Fibroblast of lung (primary cell): ENCODE measurements at places on chromosomes 6 and 20. TPM values are rescaled to one million over a fixed set of nuclear protein-coding genes. Genes with fewer than 3 reads are reported as not detected.

ALDH5A1 gene
- polyA plus RNA-seq: 0.11 and 0.23 TPM in 2 replicates

RALGAPA2 gene
- 1.2 and 1.8 TPM in 2 replicates for polyA plus RNA-seq

SNAP91 gene
- polyA plus RNA-seq: 0.02 TPM in 2 replicates

DNA sequence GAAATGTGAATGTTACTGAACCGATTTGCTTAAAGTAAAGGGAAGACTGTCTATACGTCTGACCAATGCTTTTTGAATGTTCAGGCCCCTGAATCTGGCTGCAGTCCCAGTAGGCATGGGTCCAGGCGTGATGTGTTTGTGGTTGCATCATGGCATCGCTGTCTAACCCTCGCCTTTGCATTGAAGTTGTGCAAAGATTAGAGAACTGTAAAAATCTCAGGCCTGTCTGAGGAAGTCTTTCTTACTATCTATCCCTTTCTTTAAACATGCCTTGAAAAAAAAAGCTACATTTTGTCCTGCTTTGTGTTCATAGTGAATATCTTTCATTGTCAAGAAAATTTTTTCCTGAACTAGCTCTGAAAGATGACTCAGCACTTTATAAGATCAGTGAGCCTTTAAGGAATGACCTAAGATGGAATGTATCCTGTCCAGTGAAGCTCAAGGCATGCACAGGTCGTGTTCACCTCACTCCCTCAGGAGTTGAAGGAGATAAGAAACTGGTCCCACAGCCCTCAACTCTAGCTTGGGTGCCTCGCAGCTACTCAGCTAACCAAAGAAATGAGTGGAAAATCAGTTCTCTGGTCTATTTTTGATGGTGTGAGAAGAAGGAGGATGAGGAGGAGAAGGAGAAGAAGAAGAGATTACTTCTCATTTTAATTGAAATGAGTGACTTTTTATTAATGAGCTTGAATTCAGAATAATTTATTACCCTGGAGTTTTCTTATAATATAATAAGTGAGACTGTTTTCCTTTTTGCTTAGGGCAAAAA is 48.6 kb downstream of the TPD52L1 start:
- peak; percentile 97 for DNase-seq

FERMT1 gene
- 4.6 and 8.1 TPM in 2 replicates for polyA plus RNA-seq

DNA sequence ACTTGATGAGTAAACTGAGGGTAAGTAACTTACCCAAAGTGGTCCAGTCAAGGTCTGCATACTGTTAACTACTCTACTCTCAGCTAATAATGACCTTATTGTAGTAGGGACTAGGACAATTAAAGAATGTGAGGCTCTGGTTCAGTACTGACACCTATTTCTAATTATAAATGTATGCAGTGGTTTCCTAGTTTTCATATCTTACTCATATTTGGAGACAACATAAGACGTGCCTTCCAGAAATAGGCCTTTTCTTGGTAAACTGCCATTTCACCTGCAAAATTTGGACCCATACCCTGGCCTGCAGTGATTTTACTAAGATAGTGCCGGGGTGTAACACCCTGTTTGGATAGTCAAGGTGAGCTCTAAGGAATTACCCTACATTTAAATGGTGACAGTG is 24.7 kb downstream of the GJA1 start:
- DNase-seq: no peak

GRCh38 chr6:134577998-134578397 is 260.1 kb upstream of the SGK1 start:
- peak; percentile 4 for DNase-seq

CTAGE9 gene
- not detected in 2 replicates for polyA plus RNA-seq

SLC17A1 gene
- polyA plus RNA-seq: not detected in 2 replicates

DNA sequence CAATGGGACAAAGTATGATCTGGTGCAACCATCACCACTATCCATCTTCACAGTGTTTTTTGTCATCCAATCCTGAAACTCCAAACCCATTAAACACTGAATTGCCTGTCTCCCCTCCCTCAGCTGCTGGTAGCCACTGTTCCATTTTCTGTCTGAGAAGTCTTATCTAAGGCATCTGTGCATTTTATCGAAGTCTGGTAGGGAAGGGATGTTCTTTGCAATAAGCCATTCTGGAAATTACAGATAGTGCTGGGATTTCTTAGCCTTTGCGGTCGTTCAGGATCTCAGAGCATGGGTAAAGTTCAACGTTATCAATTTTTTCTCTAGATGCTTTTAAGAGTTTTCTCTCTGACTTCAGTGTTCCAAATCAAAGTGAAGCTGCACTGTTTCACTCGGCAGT is 24.1 kb downstream of the KIF25 start:
- DNase-seq: no peak

- DNase-seq: no peak
These were observed 43.3 kb downstream of the DUSP22 start for GRCh38 chr6:335572-335971.

- no peak for DNase-seq
These were observed 117.5 kb downstream of the RIN2 start for GRCh38 chr20:19875376-19876221.

DNA sequence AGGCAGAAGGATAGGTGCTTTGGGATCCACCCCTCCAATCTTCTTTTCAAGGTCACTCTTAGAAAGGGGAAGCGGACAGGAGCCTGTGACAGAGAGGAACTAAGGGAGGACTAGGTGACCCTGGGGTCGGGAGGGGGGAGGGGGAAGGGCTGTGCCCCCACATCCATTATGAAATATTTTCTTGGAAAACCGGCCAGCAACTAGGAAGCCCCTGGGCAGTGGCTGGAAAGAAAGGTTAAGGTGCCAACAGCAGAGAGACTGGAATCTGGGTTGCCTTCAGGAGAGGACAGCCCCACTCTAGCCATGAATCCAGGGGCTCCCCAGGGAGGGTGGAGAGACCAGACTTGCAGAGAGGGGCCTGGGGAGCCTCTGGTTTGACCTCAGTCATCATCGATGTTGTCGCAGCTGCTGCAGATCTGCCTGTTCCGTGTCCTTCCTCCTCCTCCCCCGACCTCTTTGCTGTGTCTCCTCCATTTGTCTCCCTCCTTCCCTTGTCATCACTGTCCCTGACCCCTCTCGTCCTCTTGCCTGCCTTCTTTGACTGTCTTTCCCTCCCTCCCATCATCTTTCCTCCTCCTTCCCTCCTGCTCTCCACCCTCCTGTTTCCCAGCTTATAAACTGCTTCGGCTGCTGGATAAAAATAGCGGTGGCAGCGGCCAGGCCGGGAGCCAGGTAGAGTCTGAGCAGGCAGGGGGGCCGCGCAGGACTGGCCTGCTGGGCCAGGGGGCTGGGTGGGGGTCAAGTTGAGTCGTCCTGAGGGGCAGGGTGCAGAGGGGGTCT is 3.2 kb downstream of the SLC29A1 start:
- no peak for DNase-seq

DNA sequence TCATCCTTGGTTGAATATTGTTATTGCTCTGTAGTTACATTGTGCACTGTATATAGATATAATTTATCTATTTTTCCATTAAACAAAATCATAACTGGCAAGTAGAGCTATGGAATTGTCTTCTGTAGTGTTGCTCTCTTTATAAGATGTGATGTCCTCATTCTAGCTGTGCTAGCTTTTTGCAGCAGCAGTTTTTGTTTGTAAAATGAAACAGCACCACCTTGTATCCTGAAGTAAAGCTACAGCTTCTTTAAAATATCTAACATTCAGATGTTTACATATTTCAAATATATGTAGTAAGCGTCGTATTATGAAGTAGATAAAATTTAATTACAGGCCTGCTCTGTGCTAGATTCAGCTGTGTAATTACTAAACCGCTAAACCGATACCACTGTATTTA is 328.8 kb upstream of the MANEA start:
- DNase-seq: no peak

GRCh38 chr6:137995371-137995770 is 111.8 kb downstream of the PERP start:
- DNase-seq: no peak

DNA sequence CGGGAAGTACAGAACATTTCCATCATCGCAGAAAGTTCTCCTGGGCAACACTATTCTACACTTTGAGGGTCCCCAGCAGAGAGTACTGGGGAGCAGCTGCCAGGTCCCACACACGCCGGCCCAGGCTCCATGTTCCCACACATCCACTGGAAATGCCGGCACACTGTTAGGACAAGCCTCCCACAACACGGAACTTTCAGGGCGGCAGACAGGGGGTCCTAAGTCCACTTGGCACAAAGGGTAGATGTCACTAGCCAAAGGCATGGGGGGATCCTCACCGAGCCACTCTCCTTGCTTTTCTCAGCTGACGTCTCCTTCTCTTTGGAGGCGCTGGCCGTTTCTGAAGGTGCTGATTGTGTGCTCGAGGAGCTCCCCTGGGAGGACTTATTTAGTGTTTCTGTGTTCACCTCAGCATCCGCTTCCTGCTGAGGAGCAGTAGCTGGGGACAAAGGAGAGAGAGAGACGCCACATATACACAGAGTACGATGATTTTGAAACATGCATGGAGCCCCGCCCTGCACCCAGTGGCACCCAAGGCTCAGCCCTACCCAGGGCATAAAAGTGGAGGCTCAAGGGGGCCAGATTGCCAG is 135.4 kb downstream of the ZMYND8 start:
- DNase-seq: no peak

- DNase-seq: no peak
These were observed 315.2 kb downstream of the TFAP2A start for GRCh38 chr6:10099529-10100140.

OPN5 gene
- not detected in 2 replicates for polyA plus RNA-seq

LST1 gene
- polyA plus RNA-seq: not detected in 2 replicates
